ENCODE measurements at places on chromosomes 4 and X. TPM values are rescaled to one million over a fixed set of nuclear protein-coding genes. Genes with fewer than 3 reads are reported as not detected.

Gene FAT4
- 3.2 TPM for total RNA-seq

Gene VEGFC
- 26.8 TPM for total RNA-seq

Gene ZAR1
- not detected for total RNA-seq

Gene PIM2
- total RNA-seq = 7.5 TPM

Gene DDX60
- total RNA-seq = 5.9 TPM

Gene F8A1
- total RNA-seq = 4.5 TPM

Gene ASB9
- 2.6 TPM for total RNA-seq

Gene SLC34A2
- 0.21 TPM for total RNA-seq

Gene TKTL1
- total RNA-seq = not detected

Gene ARMCX2
- total RNA-seq = 20.0 TPM

Gene SUPT20HL1
- not detected for total RNA-seq

Gene JAKMIP1
- not detected for total RNA-seq

Gene DOK7
- 3.6 TPM for total RNA-seq

Gene WDR17
- 0.21 TPM for total RNA-seq

Gene USP51
- total RNA-seq = 0.09 TPM

Gene ADGRL3
- 0.19 TPM for total RNA-seq

Gene CHRDL1
- not detected for total RNA-seq

Gene FMR1NB
- total RNA-seq = not detected

Gene MORF4L2
- total RNA-seq = 319 TPM

Gene PNPLA4
- total RNA-seq = 35.8 TPM

Gene GPRIN3
- total RNA-seq = not detected

Gene CHRNA9
- not detected for total RNA-seq

Gene ARHGEF9
- total RNA-seq = 8.5 TPM

Gene PDLIM5
- total RNA-seq = 61.5 TPM

Gene ZCCHC18
- total RNA-seq = not detected

Gene NAT8L
- not detected for total RNA-seq

Gene AR
- 0.09 TPM for total RNA-seq

Gene CLGN
- not detected for total RNA-seq

Gene NLRP2B
- total RNA-seq = not detected

Gene EFHC2
- 1.3 TPM for total RNA-seq

Gene AREG
- 325 TPM for total RNA-seq

Data from airway epithelial cell (primary cell).